ENCODE measurements at places on chromosomes 13 and 19.

- no peak for DNase-seq
Measured at GRCh38 chr13:49295244-49295643, 47.5 kb downstream of the CDADC1 start.

- DNase-seq, result no peak
Measured at GRCh38 chr13:57815600-57815999, 184.1 kb downstream of the PCDH17 start.

GRCh38 chr19:18020212-18021085 lies 12.5 kb downstream of the ARRDC2 start:
- no peak for DNase-seq

GRCh38 chr13:30676672-30677071 lies 58.7 kb upstream of the ALOX5AP start:
- DNase-seq, result no peak

DNA sequence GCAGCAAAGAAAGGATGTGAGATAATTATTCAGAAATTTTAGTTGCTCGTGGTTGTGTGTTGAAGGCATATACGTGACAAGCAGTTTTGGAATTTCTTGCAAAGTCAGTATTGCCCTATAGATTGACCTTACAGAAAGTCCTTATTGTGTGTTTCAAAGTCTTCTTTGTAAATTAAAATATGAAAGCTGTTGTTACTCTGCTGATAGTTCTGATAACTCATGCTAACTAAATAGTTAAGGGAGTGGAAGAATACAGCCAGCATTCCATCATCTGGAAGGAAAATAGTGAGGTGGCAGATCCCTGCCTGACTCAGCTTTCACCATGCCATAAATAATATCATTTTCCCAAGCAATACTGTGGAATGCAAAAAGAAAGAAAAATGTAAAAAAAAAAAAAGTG lies 27.2 kb downstream of the WASF3 start:
- no peak for DNase-seq

GRCh38 chr13:31377946-31378345 lies 178.2 kb downstream of the B3GLCT start:
- DNase-seq, result no peak

DNA sequence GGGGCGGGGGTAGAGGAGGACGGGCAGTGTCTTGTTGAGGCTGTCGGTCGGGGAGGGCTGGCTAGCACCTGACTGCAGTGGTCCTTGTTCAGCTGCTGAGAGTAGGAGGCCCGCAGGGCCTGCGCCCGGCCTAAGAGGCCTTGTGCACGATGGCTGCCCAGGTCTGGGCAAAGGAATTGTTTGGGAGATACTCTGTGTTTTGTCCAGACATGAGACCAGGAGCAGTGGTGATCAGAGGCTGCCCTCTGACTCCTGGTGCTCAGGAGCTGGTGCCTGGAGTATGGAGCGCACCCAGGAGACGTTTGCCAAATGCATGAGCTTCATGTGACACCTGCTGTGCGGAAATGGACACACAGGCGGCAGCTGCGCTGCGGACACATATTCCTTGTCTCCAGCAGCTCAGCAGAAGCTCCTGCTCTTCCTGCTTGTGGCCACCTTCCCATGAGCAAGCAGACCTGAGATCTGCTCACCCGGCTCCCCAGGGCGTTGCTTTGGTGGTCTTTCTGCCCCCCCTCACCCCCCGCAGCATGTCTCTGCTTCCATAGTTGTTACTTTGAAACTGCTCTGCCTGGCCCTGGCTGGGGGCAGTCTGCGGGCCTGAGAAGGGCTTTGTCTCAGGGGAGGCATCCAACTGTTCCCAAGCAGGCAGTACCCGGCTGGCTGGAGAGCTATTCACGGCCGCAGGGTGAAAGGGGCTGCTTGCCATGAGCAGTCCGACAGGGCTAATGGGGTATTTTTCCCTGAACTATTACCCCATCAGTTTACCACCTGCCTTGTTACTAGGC lies 163.9 kb downstream of the TEX29 start:
- DNase-seq, result no peak

- no peak for DNase-seq
Measured at GRCh38 chr19:2214251-2214650, 21.9 kb downstream of the PLEKHJ1 start.

GRCh38 chr19:17555929-17556813 lies 722 bp downstream of the COLGALT1 start:
- DNase-seq, result peak; percentile 82

GRCh38 chr13:46556418-46556779 lies 3.4 kb downstream of the LRCH1 start:
- DNase-seq, result no peak

- DNase-seq, result no peak
Measured at GRCh38 chr13:58004751-58005150, 373.2 kb downstream of the PCDH17 start.

DNA sequence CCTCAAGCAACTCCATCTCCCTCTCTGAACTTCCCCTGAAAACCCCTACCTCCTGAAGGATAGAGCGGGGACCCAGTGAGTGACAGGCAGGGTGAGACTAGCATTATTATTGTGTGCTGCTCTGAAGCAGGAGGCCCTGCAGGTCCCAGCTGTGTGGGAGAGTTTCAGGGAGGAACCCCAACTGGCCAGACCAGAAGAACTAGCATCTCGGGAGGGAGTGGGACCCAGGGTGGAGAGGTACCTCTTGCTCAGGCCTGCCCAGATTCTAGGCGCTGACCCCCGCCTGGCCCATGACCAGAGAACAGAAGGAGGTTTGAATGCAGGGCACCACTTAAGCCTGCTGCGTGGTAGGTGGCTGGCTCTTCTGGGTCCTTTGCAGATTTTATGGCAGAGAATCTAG lies 5.7 kb upstream of the LYPD3 start:
- DNase-seq, result no peak

- peak; percentile 90 for DNase-seq
Measured at GRCh38 chr19:33740811-33741396, 55.8 kb upstream of the KCTD15 start.

DNA sequence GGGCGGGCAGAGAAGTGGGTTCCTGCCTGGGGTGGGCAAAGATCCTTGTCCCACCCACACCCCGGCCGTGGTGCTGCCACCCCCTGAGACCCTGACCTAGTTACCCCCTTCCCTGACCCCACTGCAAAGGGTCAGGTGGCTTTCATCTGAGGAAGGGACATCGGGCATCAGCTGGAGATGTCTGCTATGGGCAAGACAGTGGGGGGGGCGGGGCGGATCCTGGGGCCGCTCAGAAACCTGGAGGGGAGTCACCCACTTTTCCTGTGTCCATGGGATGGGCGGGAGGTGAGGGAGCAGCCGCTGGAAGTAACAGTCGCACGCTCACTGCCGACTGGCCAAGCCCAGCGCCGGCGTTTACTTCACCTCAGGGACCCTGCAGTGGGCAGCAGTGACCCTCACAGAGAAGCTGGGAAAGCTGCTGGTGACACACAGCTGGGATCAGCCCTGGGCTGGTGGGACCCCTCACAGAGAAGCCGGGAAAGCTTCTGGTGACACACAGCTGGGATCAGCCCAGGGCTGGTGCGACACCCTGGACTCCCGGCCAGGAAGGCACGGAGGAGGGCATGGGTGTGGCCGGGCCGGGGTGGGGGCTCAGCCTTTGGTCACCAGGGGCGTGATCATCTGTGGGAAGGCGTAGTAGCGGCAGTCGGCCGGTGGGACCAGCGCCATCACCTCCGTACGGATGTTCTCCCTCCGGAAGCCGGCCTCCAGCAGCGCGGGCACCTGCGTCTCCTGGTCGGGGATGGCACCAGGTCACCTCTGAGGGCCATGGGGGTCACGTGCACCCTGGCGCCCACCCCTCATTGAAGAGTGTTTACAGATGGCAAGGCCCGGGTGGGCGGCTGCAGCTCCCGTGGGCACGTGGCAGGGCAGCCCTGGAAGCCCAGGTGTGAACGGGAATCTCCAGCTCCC lies 4.3 kb downstream of the GAMT start:
- no peak for DNase-seq

DNA sequence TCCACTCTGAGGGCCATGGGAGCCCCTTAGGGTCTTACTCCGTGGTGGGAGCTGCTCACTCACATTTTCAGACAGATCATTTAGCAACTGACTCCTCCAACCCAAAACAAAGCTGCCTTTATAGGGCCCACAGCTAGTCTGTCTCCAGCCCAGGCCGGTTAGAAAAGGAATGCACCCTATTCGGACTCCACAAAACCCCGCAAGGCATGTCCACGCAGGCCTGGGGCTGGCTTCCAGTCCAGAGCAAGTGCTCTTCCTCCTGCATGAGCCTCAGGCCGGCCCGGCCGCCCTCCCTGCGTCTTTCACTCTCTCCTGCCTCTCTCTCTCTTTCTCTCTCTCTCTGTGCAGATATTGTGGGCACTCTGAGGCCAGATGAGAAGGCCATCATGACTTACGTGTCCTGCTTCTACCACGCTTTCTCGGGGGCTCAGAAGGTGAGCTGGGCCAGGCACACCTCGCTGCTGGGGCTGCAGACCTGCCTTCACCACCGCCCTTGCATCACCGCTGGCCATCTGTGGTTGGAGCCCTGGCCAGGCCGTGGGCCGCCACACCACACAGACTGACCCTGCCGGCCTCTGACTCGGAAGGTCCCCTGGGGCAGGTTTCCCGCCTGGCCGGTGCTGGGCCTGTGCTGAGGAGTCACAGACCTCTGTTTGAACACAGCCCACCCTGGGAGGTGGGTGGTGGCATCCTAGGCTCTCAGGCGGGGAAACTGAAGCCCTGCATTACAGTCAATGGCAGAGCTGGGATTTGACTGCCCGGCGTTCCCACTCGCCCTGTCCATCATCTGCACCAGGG lies 33.1 kb downstream of the CAPN12 start:
- DNase-seq, result no peak

GRCh38 chr13:93984052-93984451 lies 495.4 kb downstream of the DCT start:
- DNase-seq, result no peak

- DNase-seq, result no peak
Measured at GRCh38 chr13:49733181-49733951, 42.1 kb upstream of the EBPL start.

DNA sequence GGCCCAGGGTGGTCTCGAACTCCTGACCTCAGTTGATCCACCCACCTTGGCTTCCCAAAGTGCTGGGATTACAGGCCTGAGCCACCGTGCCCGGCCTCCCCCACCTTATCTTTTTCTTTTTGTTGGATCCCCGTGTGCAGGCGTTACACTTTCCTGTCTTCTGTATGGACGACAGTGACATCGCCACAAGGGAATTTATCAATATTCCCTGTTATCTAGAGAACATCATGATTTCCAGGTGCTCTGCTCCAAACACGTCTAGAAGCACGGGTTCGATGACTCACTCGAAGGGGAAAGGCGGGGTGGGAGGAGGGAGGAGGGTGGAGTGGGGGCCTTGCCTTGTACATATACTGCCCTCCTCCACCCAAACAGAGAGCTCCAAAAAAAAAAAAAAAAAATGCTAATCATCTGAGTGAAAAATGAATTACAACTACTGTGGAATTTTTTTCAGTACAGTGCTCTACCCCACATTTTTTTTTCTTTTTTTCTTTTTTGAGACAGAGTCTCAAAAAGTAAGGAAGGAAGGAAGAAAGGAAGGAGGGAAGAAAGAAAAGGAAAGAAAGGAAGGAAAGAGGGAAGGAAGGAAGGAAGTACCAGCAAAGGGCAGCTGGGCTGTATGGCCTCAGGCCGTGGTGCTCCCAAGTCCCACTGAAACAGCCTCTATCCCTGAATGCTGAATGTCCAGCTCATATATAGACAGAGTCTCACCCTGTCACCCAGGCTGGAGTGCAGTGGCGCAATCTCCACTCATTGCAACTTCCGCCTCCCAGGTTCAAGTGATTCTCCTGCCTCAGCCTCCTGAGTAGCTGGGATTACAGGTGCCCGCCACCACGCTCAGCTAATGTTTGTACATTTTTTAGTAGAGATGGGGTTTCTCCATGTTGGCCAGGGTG lies 36.8 kb downstream of the INSR start:
- DNase-seq, result peak; percentile 55

GRCh38 chr19:12847159-12848139 lies 9.1 kb downstream of the MAST1 start:
- DNase-seq, result peak; percentile 98

- no peak for DNase-seq
Measured at GRCh38 chr19:42086188-42086736, 10.3 kb downstream of the ZNF574 start.

DNA sequence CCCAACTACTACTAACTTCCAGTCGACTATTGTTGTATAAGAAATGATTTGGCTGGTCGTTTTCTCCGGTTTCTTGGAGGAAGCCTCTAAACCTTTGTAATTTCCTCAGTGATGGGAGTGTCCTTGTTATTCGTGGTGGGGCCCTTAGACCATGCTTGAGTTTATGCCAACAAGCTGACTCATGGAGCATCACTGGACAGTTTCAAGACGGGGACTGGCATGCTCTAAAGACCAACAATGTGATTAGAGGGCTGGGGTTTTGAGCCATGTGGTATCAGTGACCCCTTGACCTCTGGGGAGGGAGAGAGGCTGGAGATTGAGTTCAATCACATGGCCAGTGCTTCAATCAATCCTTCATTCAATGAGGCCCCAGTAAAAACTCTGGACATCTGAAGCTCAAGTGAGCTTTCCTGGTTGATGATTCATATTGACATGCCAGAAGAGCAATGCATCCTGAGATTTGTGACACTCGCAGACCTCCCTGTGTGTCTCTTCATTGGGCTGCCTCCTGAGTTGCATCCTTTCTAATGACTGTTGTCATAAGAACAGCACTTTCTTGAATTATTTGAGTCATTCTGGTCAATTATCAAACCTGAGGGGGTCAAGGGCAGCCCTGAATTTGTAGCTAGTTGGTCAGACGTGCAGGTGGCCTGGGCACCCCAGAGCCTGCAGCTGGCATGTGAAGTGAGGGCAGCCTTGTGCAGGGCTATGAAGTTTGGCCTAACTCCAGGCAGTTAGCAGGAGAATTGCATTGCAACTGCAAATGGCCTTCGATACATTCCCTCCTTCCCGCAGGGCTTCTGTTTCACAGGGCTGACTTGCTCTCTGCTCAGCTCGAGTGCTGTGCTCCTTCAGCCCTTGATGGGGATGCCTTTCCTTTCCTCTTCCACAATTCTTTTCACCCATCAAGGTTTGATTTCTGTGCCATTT lies 246.5 kb downstream of the FGF9 start:
- no peak for DNase-seq

DNA sequence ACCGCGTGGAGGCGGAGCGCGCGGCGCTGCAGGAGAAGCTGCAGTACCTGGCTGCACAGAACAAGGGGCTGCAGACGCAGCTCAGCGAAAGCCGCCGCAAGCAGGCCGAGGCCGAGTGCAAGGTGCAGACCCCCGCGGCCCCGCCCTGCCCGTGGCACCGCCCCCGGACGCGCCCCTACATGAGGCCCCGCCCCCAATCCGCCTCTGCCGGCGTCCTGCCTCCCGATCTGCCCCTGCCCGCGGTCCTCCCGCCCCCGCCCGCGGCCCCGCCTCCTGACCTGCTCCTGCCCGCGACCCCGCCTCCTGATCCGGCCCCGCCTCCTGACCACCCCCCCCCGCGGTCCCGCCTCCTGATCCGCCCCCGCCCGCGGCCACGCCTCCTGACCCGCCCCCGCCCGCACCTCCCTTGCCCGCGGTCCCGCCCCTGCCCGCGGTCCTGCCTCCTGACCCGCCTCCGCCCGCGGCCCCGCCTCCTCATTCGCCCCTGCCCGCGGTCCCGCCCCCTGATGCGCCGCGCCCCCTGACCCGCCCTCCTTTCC lies 11.7 kb downstream of the PRR36 start:
- peak; percentile 99 for DNase-seq

- DNase-seq, result peak; percentile 32
Measured at GRCh38 chr13:65149687-65150086, 2080.4 kb downstream of the PCDH9 start.
